SHP77 (cell line): ENCODE measurements at places on chromosomes 3 and 15.

GRCh38 chr3:181212271-181212670, 222.7 kb upstream of the DNAJC19 start:
- no peak for DNase-seq

DNA sequence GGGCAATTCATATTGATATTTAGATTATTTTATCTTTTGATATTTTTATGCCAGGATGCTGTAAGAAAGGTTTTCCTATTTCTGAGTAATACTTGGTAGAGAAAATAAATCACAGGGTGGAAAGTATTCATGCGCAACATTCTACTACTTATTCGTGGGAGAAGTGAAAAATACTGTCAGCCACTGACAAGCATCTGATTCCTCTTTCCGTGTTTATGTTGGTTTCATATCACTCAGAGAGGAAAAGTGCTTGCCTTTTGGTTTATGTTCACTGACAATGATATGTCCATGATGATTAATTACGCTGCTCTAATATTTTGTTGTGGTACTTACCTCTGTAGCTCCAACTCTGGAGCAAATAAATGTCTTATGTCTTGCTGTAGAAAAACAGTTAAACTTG, 429.4 kb downstream of the EDEM1 start:
- DNase-seq: no peak

GRCh38 chr3:146153429-146153828, 7.6 kb downstream of the PLOD2 start:
- DNase-seq: no peak

DNA sequence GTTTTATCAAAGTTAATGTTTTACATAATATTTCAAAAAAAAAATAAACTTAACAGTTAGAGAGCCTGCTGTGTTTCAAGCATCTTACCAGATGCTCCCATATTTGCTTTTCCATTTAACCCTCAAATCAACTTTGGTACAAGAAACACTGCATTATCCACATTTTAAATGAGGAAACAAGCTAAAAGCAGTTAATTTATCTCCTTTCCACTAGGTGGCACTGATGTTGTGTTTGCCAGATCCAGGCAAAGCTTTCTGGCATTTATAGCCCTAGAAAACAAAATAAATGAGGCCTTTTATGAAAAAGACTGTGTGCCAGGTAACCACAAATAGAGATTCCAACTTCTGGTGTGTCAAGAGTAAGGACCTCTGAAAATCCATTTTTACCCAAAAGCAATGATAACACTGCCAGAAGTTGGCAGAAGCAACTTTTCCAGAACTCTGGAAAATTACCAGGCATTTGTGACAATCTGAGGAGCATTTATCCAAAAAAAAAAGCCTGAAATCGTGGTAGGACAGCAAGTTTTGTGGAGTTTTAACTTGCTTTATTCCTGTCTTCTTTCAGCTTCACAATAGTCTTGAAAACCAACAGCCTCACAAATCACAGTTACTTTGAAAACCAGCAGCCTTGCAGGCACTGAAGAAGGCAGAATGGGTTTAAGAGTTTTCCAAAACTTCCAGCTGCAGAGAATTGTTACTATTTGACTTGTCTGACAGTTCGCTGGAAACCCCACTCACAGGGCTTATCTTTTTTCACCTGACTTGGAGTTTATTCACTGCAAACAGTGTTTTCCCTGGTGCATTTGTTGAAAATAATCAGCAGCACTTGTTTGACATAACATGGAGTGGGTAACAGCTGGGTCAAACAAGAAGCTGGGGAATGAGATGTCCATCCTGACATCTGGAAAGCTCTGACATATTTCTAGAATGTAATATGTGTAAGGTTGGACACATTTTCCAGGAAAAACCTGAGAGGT, 9.2 kb downstream of the FAM162A start:
- DNase-seq: peak; percentile 55

GRCh38 chr3:66165660-66166059, 55.1 kb upstream of the SLC25A26 start:
- no peak for DNase-seq

- DNase-seq: no peak
These were observed 3.0 kb downstream of the KNL1 start for GRCh38 chr15:40597024-40597423.
